ENCODE measurements at places on chromosomes 5 and 9.
A peak's percentile ranks its signal among the peaks of the same experiment; 100 is the strongest.

GRCh38 chr5:32308946-32309345, 3.8 kb downstream of the MTMR12 start:
- DNase-seq = peak; percentile 65

- no peak for DNase-seq
These were observed 1.6 kb upstream of the TUT7 start for GRCh38 chr9:86355814-86356213.

GRCh38 chr9:117917873-117918272, 213.7 kb downstream of the TLR4 start:
- DNase-seq = peak; percentile 4

GRCh38 chr9:131703697-131704096, 36.2 kb downstream of the RAPGEF1 start:
- no peak for DNase-seq

GRCh38 chr9:131262327-131263032, 13.8 kb downstream of the FAM78A start:
- DNase-seq = no peak

GRCh38 chr5:17663182-17663581, 28.9 kb downstream of the TAF11L14 start:
- no peak for DNase-seq

Data from renal cortical epithelial cell (primary cell).